ENCODE measurements at places on chromosomes 3 and 15.

DNA sequence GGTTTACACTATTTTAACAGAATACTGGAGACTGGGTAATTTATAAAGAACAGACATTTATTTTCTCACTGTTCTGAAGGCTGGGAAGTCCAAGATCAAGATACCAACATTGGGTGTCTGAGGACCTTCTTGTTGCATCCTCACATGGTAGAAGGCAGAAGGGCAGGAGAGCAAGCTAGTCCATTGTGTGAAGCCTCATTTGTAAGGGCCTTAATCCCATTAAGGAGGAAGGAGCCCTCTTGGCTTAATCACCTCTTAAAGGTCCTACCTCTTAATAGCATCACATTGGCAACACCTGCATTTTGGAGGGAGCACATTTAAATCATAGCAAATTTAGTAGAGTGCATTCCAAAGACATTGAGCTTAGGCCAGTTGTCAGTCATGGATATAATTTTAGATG is 26.2 kb downstream of the UBE2Q2 start:
- DNase-seq: no peak

DNA sequence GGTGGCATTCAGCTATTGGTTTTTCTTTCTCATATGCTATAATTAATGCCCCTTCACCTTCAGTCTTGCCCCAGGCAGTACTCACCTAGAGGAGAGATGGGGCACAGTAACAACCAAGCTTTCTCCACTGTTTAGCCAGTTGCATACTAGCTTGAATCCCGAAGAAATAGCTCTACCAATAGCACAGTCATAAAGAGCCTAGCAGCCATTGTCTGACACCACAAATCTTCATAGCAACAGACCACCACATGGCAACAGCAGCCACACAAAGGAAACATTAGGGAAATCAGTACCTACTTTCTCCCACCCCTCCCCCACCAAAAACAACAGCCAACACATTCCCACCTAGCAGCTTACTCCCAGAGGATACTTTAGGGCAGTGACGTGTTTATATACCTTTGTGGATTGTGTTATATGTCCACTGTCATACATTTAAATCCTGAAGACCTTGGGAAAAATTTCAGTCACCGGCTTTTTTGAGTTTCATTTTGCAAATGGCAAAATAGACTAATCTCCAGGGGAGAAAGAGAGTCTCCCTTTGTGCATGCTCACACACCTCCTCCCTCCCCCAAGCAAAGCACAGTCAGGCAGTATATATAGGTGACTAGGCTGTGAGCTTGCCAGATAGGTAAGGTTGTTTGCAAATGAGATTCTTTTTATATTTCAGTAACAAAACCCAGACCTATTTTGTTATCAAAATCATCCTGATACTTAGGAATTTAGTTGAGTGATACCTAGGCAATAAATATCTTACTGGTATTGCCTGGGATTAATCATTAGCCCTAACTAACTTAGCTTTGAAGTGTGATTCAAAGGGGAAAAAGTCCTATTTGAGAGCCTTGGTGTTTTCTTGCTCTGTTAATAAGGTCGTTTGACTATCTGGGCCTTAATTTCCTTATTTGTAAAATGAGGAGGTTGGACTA is 140.6 kb downstream of the RBPMS2 start:
- no peak for DNase-seq

DNA sequence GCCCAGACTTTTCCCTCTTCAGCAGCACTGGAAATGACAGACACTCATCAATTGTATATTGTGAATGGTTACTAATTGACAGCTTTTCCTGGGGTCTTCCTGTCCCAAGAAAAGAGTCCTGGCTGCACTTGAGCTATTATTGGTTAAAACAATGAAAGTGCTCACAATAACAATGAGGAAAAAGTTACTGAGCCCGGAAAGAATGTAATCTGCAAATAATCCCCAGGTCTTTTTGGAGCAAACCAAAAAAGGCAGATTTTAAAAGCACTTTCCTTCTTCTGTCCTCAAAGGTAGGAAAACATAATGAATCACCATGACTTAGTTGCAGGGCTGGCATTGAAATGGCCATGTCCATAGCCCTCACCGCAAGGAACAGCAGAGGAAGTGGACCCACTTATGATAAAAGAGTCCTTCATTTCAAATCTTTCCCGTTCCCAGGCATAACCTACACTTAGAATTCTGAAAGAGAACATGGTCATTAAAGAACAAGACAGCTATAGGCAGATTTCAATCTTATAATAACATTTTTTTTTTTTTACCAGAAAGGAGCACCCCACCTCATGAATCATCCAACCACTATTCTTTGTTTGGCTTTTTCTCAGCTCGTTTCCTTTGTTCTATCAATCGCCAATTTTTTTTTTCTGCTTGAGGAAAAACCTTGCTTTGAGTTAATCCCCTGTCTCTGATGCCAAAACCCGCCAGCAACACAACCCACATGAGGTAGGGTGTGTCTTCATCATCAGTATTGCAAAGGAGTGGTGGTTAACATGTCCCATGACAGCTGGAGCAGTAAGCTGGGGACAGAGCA is 35.5 kb upstream of the ATP1B3 start:
- DNase-seq: no peak

DNA sequence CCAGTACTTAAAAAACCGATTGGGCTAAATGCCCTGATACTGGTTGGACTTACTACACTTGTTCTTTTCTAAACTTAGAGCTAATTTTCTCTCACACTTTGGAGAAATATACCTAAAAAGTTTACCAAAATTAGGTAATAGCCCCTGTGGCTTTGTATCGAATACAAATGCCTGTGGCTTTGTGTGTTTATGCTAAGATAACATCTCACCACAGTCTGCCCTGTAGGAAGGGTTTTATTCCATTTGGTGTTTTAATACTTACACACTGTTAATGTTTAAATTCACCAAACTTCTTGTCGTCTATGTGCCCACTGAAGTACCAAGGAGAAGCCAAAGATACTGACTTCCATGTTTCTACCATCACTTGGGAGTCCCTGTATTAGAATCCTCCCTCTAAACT is 66.4 kb downstream of the BCHE start:
- no peak for DNase-seq

- no peak for DNase-seq
Measured at GRCh38 chr15:74826921-74827320, 494 bp downstream of the CPLX3 start.

- no peak for DNase-seq
Measured at GRCh38 chr3:190972840-190973270, 110.4 kb upstream of the GMNC start.

- no peak for DNase-seq
Measured at GRCh38 chr3:37198996-37199395, 24.6 kb upstream of the LRRFIP2 start.
